Neural crest cell (in vitro differentiated cells): ENCODE measurements at places on chromosomes 7 and 10. TPM values are rescaled to one million over a fixed set of nuclear protein-coding genes. Genes with fewer than 3 reads are reported as not detected.

DNA sequence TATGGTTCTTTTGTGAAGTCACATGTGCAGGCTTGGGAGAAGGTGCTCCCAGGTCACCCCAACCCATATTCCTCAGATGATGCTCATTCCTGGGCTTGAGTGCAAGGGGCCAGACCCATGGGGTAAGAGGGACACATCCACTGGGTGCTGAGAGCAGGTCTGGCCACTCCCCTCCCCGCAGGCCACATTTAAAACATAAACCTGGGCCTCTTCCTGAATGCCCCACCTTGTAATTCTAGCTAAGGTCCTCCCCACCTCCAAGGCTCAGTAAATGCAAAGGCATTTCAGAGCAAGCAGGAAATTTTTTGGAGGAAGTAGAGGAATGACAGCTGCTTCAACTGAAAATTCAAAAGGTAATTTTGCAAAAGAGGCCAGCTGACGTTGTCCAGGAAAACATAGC, 172.5 kb downstream of the ARHGAP21 start:
- H3K27ac ChIP-seq: no peak overlapping the region
- peaks cover 3% of the 10 kb centered on the region for H3K36me3 ChIP-seq
- no peak for DNase-seq
- no peaks in the 10 kb centered on the region for H3K27me3 ChIP-seq
- no peak overlapping the region for H3K4me3 ChIP-seq

- H3K27me3 ChIP-seq: peaks cover 4% of the 10 kb centered on the region
- H3K4me1 ChIP-seq: no peaks in the 10 kb centered on the region
- DNase-seq: no peak
- H3K27ac ChIP-seq: peak overlapping the region; percentile 13
- peaks cover 37% of the 10 kb centered on the region for H3K36me3 ChIP-seq
Observed at GRCh38 chr10:32266979-32267378, 80.0 kb downstream of the EPC1 start.

GRCh38 chr10:9291081-9291480, 1236.6 kb downstream of the GATA3 start:
- H3K4me1 ChIP-seq: no peaks in the 10 kb centered on the region
- no peak overlapping the region for H3K27ac ChIP-seq
- DNase-seq: no peak
- no peaks in the 10 kb centered on the region for H3K36me3 ChIP-seq
- no peak overlapping the region for H3K4me3 ChIP-seq
- H3K27me3 ChIP-seq: peaks cover 5% of the 10 kb centered on the region

DNA sequence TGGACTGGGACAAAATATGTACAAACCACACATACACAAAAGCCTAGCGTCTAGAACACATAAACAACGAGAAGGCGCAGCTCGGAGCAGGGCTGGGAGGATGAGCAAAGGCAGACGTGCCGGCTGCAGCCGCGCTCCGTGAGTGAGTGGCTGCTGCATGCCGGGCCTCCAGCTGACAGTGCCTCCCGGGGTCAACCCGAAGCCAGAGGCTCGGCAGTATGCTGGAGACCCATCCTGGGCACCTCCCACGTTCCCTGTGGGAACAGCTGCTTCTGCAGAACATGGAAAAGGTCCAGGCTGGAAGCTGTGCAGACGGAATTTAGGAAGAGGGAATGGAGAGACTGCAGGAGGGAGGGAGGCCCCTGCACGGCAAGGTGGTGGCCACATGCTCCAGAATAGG, 3.6 kb upstream of the GPR146 start:
- H3K27ac ChIP-seq: no peak overlapping the region
- DNase-seq: no peak
- H3K4me3 ChIP-seq: peak overlapping the region; percentile 75
- peaks cover 3% of the 10 kb centered on the region for H3K36me3 ChIP-seq
- H3K27me3 ChIP-seq: peaks cover 2% of the 10 kb centered on the region
- H3K4me1 ChIP-seq: peaks cover 40% of the 10 kb centered on the region

DNA sequence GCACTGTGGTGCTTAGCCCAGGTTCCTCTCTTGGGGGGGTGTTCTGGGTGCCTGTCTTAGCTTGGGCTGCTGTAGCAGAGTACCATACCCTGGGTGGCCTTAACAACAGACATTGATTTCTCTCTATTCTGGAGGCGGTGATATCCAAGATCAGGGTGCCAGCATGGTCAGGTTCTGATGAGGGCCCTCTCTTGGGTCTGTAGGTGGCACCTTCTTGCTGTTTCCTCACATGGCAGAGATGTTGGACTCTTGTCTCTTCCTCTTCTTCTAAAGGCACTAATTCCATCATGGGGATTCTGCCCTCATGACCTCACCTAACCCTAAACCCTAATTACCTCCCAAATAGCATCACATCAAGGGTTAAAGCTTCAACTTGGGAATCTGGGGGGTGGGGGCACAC, 19.9 kb upstream of the CRHR2 start:
- no peak overlapping the region for H3K27ac ChIP-seq
- no peak for DNase-seq
- peaks cover 18% of the 10 kb centered on the region for H3K27me3 ChIP-seq
- H3K36me3 ChIP-seq: no peaks in the 10 kb centered on the region

- peaks cover 6% of the 10 kb centered on the region for H3K4me1 ChIP-seq
- H3K36me3 ChIP-seq: no peaks in the 10 kb centered on the region
- H3K27me3 ChIP-seq: peaks cover 36% of the 10 kb centered on the region
- H3K4me3 ChIP-seq: no peak overlapping the region
- H3K27ac ChIP-seq: no peak overlapping the region
Observed at GRCh38 chr10:26555719-26556368, 117.7 kb downstream of the APBB1IP start.

DNA sequence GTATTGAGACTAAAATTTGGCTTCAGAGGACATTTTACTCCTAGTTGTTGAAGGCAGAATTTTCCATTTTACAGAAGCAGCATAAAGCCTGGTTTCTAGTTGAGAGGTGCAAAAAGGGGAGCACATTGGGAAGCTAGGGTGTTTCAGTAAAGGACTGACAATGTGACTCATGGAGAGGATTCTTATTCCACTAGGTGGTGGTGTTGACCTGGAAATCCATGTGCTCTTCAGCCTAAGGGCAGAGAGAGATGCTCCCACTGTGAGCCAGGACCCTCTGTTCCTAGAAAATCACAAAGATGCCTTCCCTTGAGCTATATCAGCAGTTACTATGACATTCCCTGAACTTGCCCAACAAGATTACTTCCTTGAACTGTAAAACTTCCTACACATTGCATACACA, 687.8 kb downstream of the IPMK start:
- no peaks in the 10 kb centered on the region for H3K27me3 ChIP-seq
- H3K27ac ChIP-seq: no peak overlapping the region
- H3K4me3 ChIP-seq: no peak overlapping the region
- no peaks in the 10 kb centered on the region for H3K4me1 ChIP-seq
- peaks cover 4% of the 10 kb centered on the region for H3K36me3 ChIP-seq
- DNase-seq: no peak

DNA sequence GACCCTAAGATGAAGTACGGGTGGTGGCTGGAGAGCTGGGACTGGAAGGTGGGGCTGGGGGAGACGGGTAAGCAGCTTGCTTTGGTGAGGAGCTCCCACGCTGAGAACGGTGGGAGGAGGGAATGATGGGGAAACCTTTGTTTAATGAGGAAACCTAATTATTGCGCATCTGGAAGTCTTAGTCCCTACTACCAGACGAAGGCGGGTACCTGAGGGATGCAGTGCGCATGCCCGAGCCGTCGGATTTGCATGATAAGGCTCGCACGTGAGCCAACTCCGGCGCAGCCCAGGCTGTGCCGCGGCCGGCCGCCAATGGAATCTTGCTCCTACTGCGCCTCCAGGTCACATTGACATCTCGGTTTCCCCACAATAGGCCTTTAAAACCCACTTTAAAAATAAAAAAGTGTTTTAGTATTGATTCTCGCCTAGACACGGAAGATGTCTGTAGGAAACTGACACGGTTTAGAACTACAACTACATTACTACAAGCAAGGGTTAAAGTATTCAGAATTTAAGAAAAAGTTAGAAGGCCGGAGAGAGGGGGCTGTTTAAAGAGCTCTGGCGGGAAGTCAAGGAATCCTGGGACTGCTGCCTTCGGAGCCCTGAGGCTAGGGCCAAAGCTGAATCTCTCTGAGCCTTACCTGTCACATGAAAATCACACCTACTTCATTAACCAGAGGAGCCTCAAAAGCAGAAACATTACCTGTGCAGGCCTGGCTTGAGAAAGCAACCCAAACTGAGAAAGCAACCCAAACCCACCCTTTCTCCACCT, 12.1 kb upstream of the DLX6 start:
- no peaks in the 10 kb centered on the region for H3K4me1 ChIP-seq
- H3K27ac ChIP-seq: no peak overlapping the region
- peaks cover 6% of the 10 kb centered on the region for H3K36me3 ChIP-seq
- no peak overlapping the region for H3K4me3 ChIP-seq

DNA sequence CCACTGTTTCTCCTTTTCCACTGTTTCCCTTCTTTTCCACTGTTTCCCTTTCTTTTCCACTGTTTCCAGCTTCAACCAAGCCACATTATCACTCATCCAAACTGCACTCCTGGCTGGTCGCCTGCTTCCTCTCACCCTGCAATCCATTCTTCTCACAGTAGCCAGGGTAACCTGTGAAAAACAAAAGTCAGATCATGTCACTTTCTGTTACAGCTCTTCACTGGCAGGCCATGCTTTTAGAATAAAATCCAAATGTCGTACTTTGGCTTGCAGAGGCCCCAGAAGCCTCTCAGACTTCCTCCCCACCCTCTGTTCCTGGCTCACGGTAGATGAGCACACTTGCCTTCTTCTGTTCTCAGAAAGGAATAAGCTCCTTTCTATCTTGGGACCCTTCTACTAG, 33.9 kb downstream of the STARD3NL start:
- H3K27ac ChIP-seq: peak overlapping the region; percentile 4
- DNase-seq: no peak
- H3K27me3 ChIP-seq: no peaks in the 10 kb centered on the region
- no peak overlapping the region for H3K4me3 ChIP-seq

DNA sequence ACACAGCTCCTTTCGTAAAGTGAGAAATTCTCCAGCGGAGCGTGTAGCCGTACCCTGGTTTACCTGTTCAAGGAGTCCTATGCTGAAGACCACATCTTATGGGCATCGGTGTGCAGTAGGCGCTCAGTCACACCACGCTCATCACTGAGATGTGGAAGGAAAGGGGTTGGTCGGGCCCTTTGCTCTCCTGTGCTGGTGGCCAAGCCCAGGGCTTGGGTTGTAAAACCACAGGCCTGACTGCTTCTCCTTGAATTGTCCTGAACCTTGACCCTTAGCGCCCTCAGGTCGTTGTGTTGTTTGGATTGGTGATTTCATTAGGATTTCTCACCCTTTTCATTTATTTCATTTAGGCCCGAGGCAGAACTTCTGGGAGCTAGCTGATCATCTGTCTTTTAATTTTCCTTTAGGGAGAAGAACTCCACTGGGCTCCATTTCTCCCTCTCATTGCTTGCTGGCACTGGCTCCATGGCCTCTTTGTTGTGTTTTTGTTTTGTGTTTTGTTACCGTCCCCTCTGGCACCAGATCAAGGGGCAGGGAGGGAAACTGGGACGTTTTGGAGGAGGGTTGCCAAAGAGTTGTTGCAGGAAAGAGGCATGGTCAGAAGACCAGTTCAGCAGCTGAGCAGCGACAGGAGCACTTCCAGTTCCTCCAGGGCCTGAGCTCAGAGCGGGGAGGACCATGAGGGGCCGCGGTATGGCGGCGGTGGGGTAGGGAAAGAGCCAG, 511.4 kb upstream of the GALNT17 start:
- no peak overlapping the region for H3K4me3 ChIP-seq
- peaks cover 3% of the 10 kb centered on the region for H3K36me3 ChIP-seq
- no peak overlapping the region for H3K27ac ChIP-seq
- DNase-seq: no peak
- H3K4me1 ChIP-seq: peaks cover 39% of the 10 kb centered on the region
- H3K27me3 ChIP-seq: peaks cover 33% of the 10 kb centered on the region

DNA sequence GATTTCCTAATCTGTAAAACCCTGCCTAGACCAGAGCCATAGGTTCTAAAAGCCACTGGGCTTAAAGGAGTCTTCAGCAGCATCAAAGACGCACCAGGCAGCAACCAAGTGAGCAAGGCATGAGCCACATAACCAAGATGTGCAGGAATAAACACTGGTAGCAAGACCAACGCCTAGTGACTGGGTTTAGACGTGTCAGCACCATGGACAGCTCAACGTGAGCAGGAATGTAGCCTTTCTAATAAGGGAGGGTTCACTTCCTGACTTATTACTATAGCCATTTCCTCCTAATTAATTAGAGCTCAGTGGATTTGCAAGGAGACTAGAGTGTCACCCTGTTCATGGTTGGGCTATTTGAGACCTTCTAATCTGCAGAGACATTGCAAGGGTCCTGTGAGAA, 223.7 kb downstream of the LHFPL3 start:
- peak; percentile 48 for DNase-seq
- H3K27ac ChIP-seq: no peak overlapping the region
- H3K4me3 ChIP-seq: no peak overlapping the region
- no peaks in the 10 kb centered on the region for H3K27me3 ChIP-seq
- no peaks in the 10 kb centered on the region for H3K4me1 ChIP-seq

GRCh38 chr10:83515001-83515400, 624.3 kb upstream of the GHITM start:
- no peaks in the 10 kb centered on the region for H3K4me1 ChIP-seq
- no peak overlapping the region for H3K4me3 ChIP-seq
- H3K36me3 ChIP-seq: no peaks in the 10 kb centered on the region
- no peaks in the 10 kb centered on the region for H3K27me3 ChIP-seq
- DNase-seq: no peak
- H3K27ac ChIP-seq: no peak overlapping the region

DNA sequence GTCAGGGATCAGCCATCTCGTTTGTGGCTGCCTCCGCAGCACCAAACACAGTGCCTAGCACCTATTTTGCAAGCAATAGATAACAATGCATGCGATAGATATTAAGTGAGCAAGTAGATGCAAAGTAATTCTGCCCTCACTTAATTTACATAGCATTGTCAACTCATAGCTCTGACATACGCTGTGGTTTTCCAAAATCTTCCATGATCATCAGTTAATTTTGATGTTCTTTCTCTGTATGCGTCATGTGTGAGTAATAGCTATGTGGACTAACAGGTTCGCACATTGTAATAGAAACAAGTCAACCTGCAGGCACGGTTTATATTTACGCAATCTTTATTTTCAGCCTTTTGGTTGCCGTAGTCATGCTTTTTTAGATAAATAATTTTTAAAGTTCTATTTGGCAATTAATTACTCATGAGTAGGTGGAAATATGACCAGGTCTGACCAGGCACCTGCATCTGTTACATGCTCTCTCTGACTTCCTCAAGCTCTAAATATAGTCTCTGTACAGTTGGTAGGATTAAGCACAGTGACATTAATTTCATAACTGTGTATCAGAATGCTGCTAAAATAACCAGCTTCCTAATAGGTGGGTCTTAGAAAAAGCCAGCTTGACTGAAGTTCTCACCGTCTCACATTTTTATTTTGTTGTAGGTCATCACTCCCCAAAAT, 13.3 kb downstream of the MAP3K8 start:
- DNase-seq: no peak
- H3K27me3 ChIP-seq: no peaks in the 10 kb centered on the region
- no peak overlapping the region for H3K27ac ChIP-seq
- no peak overlapping the region for H3K4me3 ChIP-seq
- H3K36me3 ChIP-seq: peaks cover 5% of the 10 kb centered on the region
- H3K4me1 ChIP-seq: no peaks in the 10 kb centered on the region

INMT gene
- total RNA-seq: 0.34 and 0.77 TPM in 2 replicates

SYT15 gene
- 1.4 and 1.6 TPM in 2 replicates for total RNA-seq

GPNMB gene
- total RNA-seq: not detected in 2 replicates

FAM25A gene
- total RNA-seq: not detected in 2 replicates

BMS1 gene
- total RNA-seq: 27.7 TPM in 2 replicates
